ENCODE measurements at places on chromosomes 16 and 17.

DNA sequence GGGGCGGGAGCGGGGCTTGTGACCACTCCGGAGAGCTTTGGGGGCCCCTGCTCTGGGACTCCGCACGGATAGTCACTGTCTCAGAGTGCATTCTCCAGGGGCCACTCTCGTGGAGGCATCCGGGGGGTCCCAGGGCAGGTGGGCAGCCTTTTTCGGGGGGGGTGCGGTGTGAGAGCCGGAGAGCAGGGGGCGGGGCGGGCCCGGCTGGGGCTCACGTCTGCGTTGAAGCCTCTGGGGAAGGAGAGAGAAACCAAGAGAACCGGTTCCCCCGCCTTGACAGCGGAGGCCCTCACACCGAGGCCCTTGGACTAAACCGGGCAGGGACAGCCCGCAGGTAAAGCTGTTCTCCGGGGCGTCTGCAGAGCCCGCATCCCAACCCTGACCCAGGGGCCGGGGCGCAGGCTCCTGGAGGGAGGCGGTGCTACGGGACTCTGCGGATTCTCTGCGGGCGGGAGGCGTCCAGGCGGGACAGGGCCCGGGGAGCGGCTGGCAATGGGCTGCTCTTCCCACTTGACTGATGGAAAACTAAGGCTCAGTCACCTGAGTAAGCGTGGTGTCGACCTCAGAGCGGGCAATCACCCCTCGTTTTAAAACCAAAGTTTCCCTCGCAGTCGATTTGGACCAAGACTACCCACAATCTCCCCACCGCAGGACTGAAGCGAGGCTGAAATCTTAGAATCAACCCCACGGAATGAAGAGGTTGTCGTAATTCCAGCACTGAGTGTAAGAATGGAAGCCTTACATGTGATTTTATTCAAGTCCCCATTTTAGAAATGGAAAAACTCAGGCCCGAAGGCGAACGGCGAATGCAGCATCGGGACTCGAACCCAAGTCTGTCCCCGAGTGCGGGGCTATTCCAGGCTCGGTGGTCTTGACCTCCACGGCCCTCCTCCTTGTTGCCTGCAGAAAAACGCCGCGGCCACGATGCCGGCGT, 49.6 kb upstream of the AMZ2 start:
- DNase-seq = no peak

- DNase-seq = no peak
These were observed 8.2 kb upstream of the COL1A1 start for GRCh38 chr17:50209472-50210239.

- DNase-seq = peak; percentile 45
These were observed 37.7 kb downstream of the RNF135 start for GRCh38 chr17:31008374-31009041.

- DNase-seq = no peak
These were observed 9.1 kb upstream of the PSMC3IP start for GRCh38 chr17:42586514-42587230.

- DNase-seq = no peak
These were observed 7.0 kb downstream of the ZNF319 start for GRCh38 chr16:57993438-57993837.

- DNase-seq = no peak
These were observed 5.6 kb upstream of the TEX19 start for GRCh38 chr17:82353484-82353883.

DNA sequence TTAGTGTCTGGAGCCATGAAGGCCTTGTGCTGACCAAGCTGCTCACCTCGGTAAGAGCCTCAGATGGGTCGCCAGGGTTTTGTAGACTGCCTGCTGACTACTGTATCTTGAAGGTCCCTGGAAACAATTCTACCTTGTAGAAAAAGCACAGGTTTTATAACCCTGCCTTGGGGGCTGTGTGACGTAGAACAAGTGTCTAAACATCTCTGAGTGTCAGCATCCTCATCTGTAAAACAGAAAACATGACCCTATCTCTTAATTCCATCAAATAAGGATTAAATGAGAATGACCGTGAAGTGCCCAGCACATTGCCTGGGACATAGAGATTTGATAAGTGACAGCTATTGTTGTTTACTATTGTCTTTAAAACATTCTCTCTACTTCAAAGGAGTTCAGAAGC, 5.5 kb upstream of the TAOK2 start:
- no peak for DNase-seq

GRCh38 chr17:59347975-59348391, 16.5 kb downstream of the YPEL2 start:
- no peak for DNase-seq

DNA sequence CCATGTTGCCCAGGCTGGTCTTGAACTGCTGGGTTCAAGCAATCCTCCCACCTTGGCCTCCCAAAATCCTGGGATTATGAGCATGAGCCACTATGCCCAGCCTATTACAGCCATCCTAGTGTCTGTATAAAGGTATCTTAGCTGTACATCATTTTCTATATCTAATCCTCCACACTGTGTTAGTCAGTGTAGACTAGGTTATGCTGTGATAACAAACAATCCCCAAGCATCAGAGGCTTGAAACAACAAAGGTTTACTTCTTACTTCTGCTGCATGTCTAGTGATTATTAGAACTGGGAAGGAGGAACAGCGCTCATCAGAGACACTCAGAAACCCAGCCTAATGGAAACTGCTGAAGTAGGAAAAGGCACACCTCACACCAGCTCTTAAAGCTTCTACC, 68.1 kb downstream of the ERCC4 start:
- no peak for DNase-seq

DNA sequence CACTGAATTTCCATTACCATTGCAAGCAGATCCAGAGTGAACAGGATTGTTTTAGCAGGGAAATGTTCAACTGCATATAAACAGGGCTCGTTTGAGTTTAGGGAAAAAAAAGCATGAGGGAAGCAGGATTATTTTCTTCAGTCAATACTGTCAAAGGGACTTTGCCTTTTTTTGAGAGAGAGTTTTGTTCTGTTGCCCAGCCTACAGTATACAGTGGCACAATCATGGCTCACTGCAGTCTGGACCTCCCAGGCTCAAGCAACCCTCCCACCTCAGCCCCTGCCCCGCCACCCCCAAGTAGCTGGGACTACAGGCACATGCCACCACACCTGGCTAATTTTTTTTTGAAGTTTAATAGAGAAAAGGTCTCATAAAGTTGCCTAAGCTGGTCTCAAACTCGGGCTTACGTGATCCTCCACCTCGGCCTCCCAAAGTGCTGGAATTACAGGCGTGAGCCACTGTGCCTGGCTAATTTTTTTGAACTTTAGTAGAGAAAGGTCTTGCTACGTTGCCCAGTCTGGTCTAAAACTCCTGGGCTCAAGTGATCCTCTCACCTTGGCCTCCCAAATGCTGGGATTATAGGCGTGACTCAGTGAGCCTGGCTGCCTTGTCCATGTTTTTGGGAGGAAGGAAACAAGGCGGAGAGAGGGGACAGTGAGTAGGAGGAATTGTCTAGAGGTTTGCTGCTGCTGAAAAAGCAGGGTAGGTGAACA, 14.8 kb downstream of the PKD1L3 start:
- DNase-seq = no peak

GRCh38 chr17:73160980-73161630, 3.7 kb upstream of the SSTR2 start:
- DNase-seq = no peak

DNA sequence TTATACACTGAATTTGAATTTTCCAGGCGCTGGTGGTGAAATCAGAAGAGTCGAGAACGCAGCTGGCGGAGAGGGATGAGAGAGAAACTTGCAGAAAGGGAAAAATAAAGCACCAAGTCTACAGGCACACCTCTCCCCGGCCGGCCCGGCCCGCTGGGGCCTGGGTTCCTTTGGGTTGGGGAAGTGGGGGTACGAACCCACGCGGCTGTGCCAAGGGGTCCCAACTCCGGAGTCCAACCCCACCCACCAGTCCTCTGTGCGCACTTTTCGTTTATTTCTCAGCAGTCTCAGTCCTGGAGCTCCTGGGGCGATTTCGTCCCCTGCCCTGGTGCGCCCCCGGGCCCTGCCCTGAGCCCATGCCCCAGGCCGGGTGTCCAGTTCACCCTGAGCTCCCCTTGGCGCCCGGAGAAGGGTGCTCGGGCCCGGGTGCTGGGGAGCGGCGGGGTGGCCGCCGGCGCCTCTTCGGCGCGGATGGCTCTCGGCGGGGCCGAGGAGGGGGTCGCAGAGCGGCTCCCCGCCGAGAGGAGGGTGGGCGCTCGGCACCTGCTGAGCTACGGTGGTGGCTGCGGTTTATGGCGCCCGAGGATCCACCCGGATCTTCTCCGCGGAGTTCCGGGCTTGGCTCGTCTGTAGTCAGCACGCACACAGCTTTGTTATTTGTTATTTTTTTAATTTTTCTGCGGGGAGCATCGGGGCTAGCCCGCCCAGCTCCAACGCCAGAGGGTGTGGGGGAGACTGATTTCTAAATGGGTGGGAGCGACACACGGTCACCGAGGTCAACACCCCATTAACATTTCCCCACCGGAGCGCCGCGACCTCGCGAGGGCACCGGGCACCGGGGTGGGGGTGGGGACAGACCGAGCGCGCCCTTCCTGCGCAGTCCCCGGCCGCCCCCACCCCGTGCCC, 15.7 kb upstream of the CBX8 start:
- DNase-seq = no peak

- no peak for DNase-seq
These were observed 3.1 kb upstream of the C16orf74 start for GRCh38 chr16:85753976-85754375.

- no peak for DNase-seq
These were observed 107.8 kb downstream of the CRLF3 start for GRCh38 chr17:30716461-30717290.

DNA sequence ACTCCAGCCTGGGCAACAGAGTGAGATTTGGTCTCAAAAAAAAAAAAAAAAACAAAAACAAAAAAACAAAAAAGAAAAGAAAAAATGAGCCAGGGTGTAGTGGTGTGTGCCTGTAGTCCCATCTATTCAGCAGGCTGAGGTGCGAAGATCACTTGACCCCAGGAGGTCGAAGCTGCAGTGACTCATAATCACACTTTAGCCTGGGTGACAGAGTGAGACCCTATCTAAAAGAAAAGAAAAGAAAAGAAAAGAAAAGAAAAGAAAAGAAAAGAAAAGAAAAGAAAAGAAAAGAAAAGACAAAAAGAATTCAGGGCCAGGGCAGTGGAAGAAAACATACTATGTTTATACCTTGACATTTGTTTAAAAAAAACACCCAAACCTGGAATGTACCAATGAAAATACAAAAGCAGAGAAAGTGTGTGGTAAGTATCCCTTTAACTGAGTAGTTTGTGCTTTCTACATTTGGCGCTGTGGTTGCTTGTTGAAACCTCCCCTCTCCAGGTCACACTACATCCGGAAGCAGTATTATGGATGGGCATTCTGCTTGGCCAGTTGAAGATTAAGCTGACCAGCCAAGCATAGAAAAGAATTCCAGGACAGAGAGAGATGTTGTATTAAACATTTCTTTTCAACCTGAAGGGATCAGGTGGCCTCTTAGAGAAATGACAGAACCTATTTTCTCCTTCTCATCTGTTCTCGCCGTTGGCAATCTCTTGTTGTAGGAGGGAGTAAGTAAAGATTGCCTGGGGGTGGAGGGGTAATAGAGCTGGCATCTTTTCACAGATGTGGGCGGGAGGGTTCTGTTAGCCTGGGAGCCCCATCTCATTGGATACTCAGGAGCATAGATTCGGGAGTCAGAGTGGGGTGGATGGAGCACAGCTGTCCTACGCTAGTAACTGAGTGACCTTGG, 12.1 kb upstream of the PRKCB start:
- DNase-seq = no peak

GRCh38 chr17:44900894-44901293, 1.6 kb upstream of the EFTUD2 start:
- DNase-seq = no peak

Measured in T-helper 2 cell treated with Interferon-gamma antibody and Interleukin-4, amounts not matched to agents 5 μg/mL and 100 μg/mL, for 36 hours (primary cell).